NCI-H748 treated with DMSO at 0.1 percent for 48 hours (cell line): ENCODE measurements at places on chromosomes 1 and 21.

DNA sequence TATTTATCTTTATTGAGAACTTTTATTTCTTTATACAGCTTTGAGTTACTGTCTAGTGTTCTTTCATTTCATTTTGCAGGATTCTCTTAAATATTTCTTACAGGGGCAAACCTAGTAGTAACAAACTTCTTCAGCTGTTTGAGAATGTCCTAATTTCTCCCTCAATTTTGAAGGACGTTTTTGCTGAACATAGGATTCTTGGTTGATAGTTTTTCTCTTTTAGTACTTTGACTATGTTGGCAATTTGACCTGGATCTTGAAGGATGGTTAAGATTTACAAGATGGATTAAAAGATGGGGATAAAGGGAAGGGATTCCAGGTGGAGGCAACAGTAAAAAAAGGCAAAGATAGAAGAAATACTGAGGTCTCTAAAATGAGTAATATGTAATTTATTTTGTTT is 38.9 kb downstream of the XPR1 start:
- no peak for DNase-seq

DNA sequence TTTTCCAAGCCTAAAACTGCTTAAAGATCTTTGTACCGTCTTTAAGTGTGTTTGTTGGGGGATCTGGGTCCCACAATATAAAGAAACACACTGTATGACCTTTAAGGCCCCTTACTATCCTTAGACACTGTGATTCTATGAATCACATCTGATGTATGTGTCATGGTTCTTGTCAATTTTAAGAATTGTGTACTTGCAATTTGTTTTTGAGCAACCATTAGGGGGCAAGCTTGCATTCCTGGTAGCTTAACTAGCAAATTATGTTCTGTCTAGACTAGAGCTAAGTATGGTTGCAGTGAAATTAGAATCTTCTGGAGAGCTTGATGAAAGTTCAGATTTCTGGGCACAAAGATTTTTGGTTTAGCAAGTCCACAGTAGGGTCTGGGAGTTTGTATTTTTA is 219.5 kb downstream of the TPR start:
- no peak for DNase-seq

DNA sequence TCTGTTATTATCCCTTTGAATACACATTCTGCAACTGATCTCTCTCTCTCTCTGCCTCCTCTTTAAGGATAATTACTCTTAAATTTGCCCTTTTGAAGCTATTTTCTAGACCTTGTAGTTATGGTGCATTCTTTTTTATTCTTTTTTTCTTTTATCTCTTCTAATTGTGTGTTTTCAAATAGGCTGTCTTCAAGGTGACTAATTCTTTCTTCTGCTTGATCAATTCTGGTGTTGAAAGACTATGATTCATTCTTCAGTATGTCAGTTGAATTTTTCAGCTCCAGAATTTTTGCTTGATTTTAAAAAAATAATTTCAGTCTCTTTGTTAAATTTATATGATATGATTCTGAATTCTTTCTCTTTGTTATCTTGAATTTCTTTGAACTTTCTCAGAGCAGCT is 95.6 kb upstream of the GPR52 start:
- DNase-seq, result no peak

- DNase-seq, result no peak
Observed at GRCh38 chr21:39315603-39316445, 2.4 kb upstream of the BRWD1 start.

GRCh38 chr1:11198851-11199594 is 9.9 kb downstream of the ANGPTL7 start:
- peak; percentile 41 for DNase-seq

- no peak for DNase-seq
Observed at GRCh38 chr1:8980656-8981055, 35.0 kb downstream of the CA6 start.

- DNase-seq, result no peak
Observed at GRCh38 chr1:109705411-109705810, 6.6 kb upstream of the GSTM5 start.

DNA sequence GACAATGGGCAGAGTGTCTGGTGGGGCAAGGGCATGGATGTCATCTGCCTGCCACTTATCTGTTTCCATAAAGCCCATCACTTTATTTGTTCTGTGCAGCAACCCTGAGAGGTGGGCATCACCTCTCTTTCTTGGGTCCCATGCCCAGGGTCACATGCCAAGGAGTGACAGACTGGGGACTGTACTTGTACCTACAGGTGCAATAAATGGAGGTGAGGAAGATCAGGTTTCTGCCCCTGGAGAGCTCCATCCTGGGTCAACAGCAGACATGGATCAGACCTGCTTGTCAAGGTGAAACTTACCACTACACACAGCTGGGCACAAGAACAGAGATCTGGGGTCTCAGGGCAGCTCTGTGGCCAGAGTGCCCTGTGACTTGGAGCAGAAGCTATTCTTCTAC is 18.4 kb upstream of the PRDM16 start:
- no peak for DNase-seq

DNA sequence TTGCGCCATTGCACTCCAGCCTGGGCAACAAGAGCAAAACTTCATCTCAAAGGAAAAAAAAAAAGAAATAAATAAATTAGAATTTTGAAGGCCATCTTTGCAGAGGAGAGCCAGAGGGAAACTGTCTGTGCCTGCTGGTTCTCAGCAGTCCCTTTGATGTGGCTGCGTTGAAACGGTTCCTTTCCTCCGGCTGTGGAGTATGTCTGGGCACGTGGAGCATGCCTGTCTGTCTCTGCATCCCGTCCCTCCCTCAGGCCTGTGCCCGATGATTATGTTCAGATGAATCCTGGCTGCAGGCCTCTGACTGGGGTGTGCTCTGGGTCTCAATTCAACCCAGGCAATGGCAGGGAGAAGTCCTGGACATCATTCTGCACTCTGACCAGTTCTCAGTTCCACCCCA is 33.4 kb downstream of the KIAA1614 start:
- DNase-seq, result no peak

GRCh38 chr1:219128957-219129356 is 44.7 kb upstream of the LYPLAL1 start:
- DNase-seq, result no peak

DNA sequence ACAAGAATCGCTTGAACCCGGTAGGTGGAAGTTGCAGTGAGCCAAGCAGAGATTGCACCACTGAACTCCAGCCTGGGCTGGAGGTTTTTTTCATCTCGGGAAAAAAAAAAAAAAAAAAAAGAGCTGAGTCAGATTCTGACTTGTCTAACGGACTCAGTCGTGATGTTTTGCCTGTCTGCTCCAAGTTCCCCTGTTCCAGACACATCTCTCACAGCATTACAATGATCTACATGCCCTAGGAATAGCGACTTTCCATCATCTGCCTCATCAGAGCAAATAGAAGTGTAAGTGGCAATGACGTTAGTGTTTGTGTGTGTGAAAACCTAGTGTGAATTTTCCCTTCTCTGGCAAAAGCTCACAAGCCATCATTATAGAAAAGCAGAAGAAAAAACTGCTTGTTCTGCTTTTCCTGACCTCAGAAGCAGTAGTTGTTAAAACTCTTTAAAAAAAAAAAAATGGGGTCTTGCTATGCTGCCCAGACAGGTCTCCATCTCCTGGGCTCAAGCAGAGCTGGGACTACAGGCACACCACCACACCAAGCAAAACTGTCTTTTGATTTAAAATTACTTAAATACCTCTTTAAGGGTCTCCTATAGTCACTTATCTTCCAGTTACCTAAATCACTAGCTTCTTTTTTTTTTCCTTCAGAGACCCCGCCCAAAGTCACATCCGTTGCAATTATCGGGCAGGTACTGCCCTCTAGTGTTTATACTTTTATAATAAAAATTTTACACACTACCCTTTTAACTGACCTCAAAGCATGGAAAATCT is 37.3 kb downstream of the PLEKHO1 start:
- DNase-seq, result peak; percentile 44

DNA sequence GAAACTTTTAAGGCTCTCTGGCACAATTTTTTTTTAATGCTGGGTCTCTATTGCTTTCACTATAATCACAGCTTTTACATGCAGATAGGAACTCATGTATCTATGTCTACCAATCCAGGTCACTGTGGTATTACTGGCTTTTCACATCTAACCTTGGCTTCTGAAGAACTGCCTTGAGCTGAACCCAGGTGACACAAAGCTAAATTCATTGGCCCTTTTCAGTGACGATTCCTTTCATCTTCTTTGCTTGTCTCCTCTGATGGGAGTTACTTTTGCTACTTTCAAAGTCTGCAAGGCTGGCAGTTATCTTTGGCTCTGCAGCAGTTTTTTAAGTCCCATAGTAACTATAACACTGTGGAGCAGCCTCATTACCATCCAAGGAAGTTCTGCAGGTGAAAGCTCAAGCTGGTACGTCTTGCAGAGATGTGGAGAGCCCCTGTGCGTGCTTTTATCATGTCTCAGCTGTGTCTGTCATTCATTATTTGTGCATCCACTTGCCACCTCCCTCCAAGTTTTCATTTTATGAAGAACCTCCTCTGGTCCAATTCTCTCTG is 364.3 kb downstream of the VAV3 start:
- no peak for DNase-seq

DNA sequence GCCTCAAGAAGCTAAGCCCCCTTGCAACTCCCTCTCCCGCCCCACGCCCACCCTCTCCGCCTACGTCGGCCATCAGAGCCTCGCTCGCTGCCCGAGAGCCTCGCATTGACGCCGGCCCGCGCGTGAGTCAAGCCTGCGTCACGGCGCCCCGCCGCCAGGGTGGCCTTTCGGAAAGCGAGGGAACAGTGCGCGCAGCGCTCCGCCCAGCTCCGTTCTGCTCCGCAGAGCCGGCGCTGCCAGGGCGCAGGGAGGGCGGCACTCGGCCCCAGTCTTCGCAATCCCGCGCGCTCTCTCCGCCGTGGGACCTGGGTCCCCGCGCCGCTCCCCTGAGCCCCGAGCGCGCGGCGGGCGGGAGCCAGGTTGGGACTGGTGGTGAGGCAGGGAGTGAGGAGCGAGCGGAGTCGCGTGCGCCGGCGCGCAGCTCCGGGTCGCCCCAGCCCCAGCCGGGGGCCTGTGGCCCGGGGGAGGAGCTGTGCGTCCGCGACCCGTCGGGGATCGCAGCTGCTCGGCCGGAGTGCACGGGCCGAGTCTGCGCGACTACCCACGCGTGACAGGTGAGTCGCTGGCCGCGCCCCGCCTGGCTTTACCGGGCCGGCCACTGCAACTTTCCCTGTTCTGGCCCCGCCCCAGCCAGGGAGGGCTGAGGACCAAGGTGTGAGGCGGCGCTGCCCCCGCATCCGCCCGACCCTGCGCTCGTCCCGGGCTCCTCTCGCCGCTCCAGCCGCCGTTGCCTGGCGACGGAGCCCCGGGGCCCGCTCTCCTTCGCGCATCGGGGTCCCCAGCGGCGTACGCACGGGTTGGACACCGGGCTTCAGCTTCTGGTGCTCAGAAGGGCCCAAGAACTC is at the start of gene SLC6A17:
Gene SLC6A17 (plus strand): TSS at position 165 of the 845 bp plus-strand sequence. CDS start 16,436 bp downstream, outside the sequence.
- no peak for DNase-seq

GRCh38 chr1:49864581-49864980 is 159.2 kb downstream of the AGBL4 start:
- no peak for DNase-seq

GRCh38 chr1:11059155-11059967 is 457 bp downstream of the SRM start:
- DNase-seq, result no peak

DNA sequence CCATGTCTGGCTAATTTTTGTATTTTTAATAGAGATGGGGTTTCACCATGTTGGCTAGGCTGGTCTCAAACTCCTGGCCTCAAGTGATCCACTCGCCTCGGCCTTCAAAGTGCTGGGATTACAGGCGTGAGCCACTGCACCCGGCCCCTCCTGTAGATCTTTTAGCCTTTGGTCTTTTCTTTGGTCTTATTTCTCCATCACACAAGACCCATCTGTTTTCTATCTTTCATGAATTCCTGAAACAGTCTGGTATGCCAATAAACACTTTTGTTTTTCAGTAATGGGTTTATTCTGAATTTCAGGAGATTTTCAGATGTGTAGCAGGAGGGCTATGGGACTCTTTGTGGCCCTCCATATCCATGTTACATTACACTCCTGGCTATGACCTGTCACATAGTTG is 23.2 kb downstream of the ERRFI1 start:
- DNase-seq, result no peak

- DNase-seq, result no peak
Observed at GRCh38 chr1:52567943-52568342, 15.1 kb upstream of the TUT4 start.

- no peak for DNase-seq
Observed at GRCh38 chr1:245875581-245876261, 631.4 kb downstream of the SMYD3 start.

GRCh38 chr1:211730347-211730746 is 54.9 kb upstream of the NEK2 start:
- no peak for DNase-seq

DNA sequence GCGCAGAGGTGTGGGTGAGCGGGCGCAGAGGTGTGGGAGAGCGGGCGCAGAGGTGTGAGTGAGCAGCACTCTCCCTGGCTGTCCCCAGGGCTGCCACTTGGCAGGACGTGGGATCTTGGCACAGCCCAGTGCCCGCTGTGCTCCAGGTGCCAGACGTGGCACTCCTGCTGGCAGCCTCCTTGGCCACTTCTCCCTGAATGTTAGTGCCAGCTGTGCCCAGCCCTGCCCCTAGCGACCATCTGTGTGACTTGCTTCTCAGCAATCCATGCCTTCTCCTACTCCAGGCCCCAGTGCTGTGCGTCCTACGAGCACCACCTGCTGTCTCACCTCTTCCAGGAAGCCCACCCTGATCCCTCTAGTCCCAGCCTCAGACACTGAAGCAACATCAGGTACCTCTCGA is 30.5 kb downstream of the KRTAP10-1 start:
- no peak for DNase-seq

DNA sequence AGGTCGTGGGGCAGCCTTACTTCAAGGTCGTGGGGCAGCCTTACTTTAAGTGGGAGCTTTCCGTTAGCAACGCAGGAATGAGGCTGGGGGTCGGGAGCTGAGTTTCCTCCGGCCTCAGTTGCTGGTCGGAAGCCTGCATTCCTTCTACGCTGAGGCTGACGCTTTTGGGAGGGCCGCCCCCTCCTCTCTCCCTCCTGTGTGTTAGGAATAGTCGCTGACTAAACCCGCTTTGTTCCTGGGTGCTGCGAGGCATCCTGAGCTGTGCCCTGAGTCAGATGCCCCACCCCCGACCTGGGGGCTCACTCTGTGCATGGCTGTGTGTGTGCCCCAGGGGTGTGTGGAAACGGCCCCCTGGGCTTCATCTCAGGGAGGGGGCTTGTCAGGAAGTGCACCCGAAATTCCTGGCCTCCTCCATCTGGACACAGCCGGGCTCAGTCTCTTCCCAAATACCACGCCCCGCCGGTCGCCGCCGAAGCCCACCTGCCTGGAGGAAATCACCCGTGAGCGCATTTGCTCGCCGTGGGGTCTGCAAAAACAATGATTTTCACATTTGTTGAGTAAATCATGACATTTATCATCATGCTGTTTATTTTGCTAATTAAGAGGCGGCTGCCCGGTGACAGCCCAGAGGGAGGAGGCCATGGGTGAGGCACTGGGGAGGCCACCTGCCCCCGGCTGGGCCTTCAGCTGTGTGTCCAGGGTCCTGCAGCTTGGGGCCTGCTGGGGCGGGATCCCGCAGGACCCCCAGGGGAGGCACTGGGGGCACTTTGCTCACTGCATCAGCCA is 121.4 kb downstream of the PRDM16 start:
- DNase-seq, result no peak

- no peak for DNase-seq
Observed at GRCh38 chr1:18831656-18832055, 27.8 kb downstream of the TAS1R2 start.
